ENCODE measurements at places on chromosomes 16 and 17.

DNA sequence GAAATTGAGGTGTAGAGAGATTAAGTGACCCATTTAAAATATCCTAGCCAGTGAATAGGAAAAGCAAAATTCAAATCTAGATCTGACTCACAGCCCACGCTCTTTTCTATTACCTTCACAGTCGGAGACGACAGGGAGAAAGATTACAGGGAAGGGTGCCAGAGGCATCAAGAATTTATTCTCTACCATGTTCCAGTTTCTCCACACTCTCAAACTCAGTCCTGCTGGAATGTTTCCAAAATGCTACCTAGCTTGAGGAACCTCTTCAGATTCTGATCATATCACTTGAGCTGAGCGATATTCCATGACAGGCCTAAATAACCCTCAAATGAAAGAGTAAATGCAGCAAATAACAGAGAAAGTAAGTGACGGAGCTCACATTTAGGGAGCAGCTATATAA lies 5.4 kb upstream of the PSMD7 start:
- no peak for DNase-seq

- no peak for DNase-seq
Measured at GRCh38 chr17:56761387-56761786, 72.3 kb downstream of the C17orf67 start.

GRCh38 chr17:63173450-63173849 lies 207.4 kb downstream of the TANC2 start:
- DNase-seq: no peak

GRCh38 chr16:81499576-81500380 lies 55.2 kb downstream of the CMIP start:
- DNase-seq: no peak

- no peak for DNase-seq
Measured at GRCh38 chr17:43712397-43712796, 46.2 kb downstream of the SOST start.

GRCh38 chr17:5783851-5784250 lies 199.5 kb upstream of the NLRP1 start:
- no peak for DNase-seq

GRCh38 chr16:64196444-64196843 lies 925.4 kb downstream of the CDH11 start:
- no peak for DNase-seq

GRCh38 chr16:62909597-62909996 lies 873.4 kb upstream of the CDH8 start:
- no peak for DNase-seq

DNA sequence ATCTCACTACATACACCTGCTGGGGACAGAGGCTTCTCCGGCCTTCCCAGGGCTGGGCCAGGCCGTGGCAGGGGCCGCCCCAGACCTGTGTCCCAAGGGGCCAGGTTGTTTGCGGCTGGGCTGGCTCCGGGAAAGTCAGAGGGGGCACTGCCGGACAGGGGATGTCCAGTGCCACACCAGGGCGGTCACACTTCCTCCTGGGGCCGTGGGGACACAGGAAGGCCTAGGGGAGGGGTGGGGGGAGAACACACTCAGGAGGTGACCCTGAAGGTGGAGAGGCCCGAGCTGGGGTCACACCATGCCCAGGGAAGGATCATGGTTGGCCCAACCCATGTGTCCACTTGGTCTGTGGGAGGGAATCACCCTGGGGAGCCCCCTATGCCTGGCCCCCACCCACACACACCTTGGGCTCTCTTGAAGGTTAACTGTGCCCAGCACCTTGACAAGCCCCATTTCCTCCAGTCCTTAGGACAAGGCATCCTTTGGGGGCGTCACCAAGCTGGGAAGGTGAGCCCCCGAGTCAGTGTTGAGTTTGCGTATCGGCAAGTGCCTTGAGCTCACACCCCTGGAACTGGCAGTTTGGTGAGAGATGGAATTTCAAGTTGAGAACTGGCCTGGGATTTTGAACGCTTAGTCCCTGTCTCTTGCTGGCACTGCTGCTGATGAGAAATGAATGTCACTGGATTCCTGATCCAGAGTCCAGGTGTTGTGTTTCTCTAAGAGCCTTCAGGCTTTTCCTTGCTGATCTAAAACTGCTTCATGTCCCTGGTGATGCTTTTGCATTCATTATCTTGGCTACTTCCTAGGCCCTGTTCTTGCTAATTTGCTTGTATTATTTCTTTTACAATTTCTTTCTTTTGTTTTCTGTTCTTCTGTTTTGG lies 7.7 kb upstream of the ACTG1 start:
- no peak for DNase-seq

- no peak for DNase-seq
Measured at GRCh38 chr17:82864713-82865248, 25.0 kb upstream of the ZNF750 start.

DNA sequence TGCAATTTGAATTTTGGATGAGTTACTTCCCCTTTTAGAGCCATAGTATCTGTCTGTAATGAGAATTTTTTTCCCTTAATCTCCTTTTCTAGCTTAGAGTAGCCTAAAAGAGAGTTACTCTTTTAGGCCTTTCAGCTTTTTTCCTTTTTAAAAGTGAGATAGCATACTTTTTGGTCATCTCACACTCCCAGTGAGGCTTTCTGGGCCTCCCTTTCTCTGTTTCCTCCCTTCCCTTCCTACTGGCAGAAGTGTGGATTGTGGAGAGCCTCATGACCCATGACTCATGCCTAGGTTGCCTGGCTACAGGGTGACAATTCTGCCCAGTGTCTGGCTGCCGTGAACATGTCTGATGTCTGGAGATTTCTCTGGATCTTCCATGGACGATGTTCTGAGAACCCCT lies 15.2 kb downstream of the KRT23 start:
- no peak for DNase-seq

- no peak for DNase-seq
Measured at GRCh38 chr17:19805006-19805405, 56.9 kb upstream of the ALDH3A1 start.

DNA sequence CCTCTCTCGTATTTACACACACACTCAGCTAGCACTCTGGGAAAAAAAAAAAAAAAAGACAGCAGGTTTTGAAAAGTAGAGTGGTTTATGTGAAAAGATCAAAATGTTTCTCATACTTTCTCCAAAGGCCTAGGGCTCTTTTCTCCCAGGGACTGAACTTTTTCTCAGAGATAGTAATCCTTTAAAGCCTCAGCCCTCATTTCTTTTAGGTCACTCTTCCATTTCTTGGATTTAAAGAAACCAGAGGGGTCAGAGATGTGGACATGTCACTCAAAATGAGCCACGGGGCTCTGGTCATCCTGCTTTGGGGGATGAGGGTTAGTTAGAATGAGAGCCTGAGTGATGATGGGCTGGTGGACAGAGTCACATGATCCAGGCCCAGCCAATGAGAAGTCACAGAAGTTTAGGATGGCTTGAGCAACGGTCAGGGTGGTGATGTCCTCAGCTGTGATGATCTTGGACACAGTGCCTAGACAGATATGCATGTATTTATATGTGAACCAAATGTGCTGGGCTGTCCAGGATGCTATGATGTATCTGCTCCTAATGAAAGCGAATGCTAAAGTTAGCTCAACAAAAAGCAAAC lies 33.7 kb upstream of the AXIN2 start:
- DNase-seq: no peak

DNA sequence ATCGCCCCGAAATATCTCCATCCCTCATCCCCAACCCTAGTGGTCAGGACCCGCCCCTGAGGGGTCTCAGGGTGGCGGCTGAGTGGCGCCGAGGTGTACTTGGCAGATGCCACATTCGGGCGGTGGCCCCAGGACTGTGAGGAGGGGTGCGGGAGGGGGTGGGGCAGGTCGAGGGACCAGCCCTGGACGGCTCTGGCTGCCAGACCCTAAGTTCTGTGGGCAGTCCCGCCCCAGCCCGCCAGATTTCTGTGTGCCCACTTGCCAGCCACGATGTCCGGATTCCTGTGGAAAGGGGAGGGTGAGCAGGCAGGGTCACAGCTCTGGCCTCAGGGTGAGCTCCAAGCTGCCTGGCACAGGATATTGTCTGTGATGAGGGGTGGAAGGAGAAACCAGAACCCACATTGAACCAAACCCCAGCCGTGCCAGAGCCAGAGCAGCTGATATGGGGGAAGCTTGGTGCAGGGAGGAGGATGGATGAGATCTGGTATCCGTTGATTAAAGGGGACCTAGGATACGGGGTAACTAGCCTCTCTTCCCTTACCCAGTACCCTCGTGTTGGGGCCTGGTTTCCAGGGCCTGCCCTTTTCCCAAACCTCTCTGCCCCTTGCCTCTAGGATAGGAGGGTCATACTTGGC lies 1.1 kb upstream of the CHAD start:
- DNase-seq: no peak

- DNase-seq: no peak
Measured at GRCh38 chr17:80270836-80271235, 10.2 kb downstream of the RNF213 start.

GRCh38 chr17:7034955-7035590 lies 742 bp upstream of the SLC16A13 start:
- DNase-seq: peak; percentile 77

GRCh38 chr17:67642488-67642887 lies 75.2 kb upstream of the NOL11 start:
- DNase-seq: no peak

GRCh38 chr17:32720671-32721070 lies 156.3 kb downstream of the MYO1D start:
- DNase-seq: no peak

DNA sequence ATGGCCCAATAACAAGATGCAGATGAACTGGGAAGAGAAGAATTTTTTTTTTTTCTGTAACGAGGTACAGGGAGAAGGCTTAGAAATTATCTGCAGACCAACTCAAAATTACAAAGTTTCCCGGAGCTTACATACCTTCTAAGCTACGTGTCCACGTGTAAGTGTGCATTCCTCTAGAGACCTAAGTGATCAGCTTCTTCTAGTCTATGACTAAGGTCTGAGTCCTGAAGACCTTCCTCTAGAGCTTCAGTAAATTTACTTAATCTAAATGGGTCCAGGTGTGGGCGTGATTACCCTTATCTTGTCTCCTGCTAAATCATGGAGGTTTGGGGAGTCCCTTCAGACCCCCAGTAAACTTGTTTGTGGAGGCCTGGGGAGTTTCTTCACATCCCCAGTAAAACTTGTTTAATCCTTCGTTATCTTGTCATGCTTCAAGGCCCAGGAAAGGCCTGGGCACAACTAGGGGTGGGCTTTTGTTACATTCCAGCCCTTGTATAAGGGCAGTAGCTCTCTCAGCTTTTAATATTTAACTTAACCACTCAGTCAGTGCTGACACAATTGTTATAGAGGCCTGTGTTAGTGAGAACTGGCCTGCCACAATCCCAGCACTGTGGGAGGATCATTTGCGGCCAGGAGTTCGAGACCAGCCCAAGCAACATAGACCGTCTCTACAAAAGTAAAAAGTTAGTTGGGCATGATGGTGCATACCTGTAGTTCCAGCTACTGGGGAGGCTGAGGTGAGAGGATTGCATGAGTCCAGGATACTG lies 342.3 kb downstream of the SNX29 start:
- no peak for DNase-seq

- DNase-seq: no peak
Measured at GRCh38 chr16:74297145-74297665, 591 bp downstream of the PSMD7 start.

GRCh38 chr17:45339646-45340605 lies 23.1 kb upstream of the MAP3K14 start:
- DNase-seq: no peak

DNA sequence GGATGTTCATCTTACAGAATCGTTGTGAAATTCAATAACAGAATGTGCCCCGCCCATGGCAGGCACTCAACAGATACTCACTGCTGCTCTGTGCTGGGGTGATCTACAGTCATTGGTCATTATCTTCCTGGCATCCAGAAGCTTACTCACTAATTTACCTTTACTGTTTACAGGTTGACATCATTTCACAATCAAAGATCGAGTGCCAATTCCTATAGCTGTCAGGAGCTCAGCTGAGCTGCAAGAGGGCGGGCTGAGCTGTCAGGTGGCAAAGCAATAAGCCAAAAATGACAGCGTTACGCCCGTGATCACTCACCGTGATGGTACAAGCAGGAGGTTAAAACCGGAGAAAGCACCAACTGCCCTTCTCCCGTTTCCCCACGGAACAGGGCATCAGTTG lies 51.2 kb downstream of the LITAF start:
- DNase-seq: no peak

- no peak for DNase-seq
Measured at GRCh38 chr16:74723256-74723655, 22.6 kb upstream of the MLKL start.

DNA sequence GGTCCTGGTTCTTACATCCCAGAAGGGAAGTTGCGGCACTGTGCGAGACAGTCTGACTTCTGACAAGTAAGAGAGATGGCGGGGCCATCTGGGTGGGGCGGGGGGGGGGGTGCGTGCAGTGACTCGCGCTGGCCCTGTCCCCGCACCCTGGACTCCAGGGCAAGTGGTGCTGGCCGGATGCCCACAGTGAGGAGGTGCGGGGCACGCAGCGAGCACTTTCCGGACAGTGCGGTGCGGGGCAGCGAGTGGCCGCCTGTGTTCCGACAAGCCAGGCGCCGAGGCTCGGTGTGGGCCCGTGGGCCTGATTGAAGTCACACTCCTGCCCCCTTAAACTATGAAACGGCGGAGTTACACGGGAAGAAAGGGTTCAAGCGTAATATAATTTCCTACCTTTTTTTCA lies 106.4 kb downstream of the BANP start:
- no peak for DNase-seq

DNA sequence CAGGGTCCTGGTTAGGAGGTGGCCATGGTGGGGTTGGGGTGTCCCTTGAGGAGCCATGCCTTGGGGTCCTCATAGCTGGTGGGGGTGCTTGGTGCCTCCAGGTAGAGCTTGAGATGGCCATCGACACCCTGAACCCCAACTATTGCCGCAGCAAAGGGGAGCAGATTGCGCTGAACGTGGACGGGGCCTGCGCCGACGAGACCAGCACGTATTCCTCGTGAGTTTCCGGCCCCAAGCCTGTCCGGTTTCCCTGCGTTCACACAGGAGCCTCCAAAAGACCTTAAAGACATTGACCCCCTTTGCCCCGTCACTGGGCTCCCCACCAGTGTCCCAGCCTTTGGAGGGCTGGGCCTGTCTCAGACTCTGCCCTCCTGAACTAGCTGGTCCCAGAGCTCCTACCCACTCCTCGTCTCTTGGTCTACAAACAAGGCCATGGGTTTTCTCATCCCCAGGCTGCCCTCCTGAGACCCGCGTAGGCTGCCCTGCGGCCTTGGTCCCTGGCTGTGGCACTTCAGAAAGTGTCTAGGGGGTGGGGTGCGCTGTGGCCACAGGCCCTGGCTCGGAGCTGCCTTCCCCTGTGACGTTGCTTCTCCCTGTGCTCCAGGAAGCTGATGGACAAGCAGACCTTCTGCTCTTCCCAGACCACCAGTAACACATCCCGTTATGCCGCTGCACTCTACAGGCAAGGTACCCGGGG lies 11.8 kb downstream of the POLR3E start:
- DNase-seq: no peak

DNA sequence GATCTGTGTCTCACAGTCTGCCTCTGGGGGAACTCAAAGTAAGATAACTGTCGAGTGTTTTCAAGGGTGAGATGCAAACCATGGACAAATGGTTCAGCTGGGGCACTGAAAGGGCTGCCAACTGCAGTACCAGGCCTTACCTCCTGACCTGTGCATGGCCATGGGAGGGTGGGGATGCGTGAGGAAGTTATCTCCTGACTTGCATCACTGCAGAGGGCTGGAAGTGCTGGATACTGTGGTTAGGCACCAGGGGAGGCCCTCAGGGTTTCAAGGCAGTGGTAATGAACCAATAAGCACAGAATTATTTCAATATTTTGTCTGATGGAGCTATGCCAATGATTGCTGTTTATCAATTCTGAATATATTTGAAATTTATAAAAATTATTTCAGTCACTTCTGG lies 159.2 kb downstream of the CYLD start:
- DNase-seq: no peak

Measured in GDM1 (cell line).